CD4-positive, alpha-beta T cell treated with Interleukin-6 at 100 ng/mL for 8 hours (primary cell): ENCODE measurements at places on chromosomes 7 and 10.

DNA sequence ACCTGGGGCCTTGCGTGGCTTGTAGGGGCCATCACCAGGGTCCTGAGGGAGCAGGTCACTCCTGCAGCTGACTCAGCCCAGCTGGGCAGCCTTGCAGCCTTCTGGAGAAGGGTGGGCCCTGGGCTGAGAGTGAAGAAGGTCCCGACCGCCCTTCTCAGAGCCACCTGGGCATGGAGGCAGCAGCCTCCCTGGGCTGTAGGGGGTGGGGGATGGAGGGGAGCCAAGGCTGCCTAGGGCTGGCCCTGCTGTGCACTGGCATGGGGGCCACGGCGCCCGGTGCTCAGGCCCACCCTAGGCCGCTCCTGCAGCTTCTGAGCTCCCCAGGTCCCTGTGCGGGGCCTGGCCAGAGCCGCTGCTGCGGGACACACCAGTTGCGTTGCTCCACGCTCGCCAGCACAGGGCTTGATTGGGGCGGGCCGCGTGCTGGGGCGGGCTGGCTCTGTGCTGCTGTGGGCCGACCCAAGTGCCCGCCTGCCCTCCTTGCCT is 63.6 kb upstream of the NKX6-2 start:
- DNase-seq, result no peak

DNA sequence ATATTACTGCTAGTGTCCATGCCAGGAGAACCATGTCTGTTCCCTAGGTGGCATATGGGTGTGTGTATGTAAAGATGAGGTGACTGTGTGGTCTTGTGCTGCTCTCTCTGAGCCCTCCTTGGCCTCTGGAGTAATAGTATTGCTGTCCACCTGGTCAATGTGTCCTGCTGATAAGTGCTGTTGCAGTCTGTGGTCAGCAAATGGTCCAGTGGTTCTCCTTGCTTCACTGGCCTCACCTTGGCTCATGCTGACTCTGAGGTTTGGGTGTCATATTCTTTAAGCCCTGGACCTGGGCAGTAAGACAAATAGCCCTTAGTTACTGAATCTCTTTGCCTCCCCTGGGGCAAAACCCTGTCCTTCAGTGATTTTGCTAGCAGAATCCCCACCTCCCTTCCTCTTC is 56.8 kb downstream of the TPST1 start:
- DNase-seq, result no peak

- DNase-seq, result no peak
Observed at GRCh38 chr10:36676321-36676720, 449.1 kb upstream of the ANKRD30A start.

- DNase-seq, result no peak
Observed at GRCh38 chr7:158357106-158357897, 230.3 kb downstream of the PTPRN2 start.

- DNase-seq, result peak; percentile 6
Observed at GRCh38 chr7:27952456-27953285, 212.7 kb downstream of the TAX1BP1 start.

- no peak for DNase-seq
Observed at GRCh38 chr7:197413-198335, 5.3 kb downstream of the FAM20C start.

GRCh38 chr10:86361156-86362128 is 5.2 kb downstream of the GRID1 start:
- DNase-seq, result no peak

DNA sequence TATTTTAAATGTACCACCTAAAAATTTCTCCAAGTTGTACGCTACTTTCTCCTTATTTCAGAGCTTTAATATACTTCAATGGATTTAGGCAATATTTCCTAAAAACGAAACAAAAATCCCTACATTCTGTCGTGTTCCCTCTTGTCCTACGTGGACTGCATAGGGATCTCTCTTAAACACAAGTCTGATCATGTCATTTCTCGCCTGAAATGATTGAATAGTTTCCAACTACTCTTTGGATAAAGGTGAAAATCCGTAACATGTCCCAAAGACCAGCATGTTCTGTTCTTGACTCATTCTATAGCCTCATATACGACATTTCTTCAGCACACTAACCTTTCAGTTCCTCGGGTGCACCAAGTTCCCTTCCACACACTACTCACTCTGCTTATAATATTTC is 17.7 kb upstream of the TPK1 start:
- DNase-seq, result no peak

DNA sequence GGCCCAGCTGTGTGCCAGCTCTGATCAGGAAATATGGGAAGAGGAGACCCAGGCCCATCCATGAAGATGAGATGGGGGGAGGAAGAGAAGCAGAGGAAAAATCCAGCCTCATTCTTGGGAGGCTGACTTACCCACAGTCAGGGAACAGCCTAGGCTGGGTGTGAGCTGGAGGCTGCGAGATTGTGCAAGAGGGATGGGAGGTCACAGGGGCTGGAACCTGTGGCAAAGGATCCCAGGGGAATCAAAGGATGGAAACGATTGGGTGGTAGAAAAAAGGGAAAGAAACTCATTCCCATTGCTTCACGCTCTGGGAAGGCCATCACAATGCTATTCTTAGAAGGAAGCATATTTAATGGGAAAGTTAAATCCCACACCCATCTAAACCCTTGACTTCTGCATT is 26.7 kb upstream of the CRHR2 start:
- no peak for DNase-seq

DNA sequence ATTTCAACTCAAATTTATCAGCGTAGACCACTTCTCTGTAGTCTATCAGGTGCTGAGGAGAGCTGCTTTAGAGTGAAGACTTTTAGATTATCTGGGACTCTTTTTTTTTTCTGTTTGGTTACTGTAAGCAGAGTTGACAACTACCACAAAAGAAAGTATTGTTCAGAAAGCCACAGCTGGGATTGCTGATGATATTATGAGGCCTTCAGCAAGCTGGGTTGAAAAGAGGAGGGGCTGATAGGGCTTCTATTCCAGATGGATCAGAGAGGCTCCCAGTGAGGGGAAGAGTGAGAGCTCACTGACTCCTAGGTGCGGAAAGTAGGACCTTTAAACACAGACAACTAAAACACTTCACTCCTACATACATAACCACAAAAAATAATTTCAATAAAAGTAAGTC is 188.5 kb upstream of the FERD3L start:
- DNase-seq, result no peak

GRCh38 chr7:101140339-101140699 is 13.4 kb downstream of the SERPINE1 start:
- no peak for DNase-seq

DNA sequence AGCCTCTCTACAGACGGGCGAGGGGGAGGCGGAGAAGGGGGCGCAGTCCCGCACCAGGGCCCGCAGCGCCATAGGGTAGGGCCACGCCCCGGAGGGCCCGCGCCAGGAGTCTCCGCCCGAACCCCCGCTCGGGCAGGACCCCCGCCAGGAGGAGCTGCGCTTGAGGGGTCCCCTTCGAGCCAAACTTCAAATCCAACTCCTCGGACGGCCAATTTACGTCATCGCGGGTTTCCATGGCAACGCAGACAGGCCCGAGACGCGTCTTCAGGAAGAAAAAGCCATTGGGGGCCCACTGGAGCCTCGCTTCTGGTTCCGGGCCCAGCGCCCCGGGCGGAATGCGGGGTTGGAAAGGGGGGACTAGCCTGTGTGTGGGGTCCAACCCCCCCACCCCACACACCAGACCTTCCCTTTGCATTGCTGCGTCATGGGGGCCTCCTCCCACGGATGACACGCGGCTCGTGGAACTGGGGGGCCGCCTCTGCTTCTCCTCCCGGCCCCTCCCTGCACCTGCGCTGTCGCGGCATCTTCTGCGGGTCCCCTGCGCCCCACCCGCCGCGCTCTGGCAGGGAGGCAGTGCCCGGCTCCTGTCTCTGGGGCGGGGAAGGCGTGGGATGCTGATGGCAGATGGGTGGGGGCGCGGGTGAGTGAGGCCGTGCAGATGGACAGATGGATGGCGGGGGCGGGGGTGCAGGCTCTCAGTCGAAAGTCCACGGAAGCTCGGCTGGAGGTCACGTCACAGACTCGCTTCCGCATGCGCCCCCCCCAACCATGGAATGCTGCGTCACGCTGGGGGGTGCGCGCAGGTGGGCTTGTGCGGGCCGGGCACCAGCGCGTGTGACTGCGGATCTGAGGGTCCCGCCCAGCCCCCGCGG is 1.2 kb downstream of the CALY start:
- peak; percentile 72 for DNase-seq
